NCI-H1930 (cell line): ENCODE measurements at places on chromosomes 4 and X.

- no peak for DNase-seq
Measured at GRCh38 chr4:54540931-54541330, 116.8 kb upstream of the KIT start.

- no peak for DNase-seq
Measured at GRCh38 chr4:145446184-145446583, 35.5 kb upstream of the SMAD1 start.

DNA sequence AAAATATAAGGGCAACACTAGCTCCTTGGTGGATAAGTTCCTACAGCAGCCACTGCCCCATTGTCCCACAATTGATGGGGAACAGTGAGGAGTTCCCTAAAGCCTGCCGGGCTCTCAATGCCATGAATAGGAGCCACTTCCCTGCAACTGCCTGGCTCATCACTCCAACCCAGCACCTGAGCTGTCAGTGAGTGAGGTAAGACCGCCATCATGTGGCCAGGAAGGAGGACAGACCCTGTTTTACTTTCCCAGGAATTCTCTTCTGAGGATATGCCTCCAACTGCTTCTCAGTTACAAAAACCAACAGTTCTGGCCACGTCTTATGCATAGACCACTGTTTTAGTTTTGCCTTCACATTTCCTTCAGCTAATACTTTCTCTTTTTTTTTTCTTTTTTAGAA, 45.5 kb downstream of the SRPX start:
- DNase-seq: peak; percentile 14

DNA sequence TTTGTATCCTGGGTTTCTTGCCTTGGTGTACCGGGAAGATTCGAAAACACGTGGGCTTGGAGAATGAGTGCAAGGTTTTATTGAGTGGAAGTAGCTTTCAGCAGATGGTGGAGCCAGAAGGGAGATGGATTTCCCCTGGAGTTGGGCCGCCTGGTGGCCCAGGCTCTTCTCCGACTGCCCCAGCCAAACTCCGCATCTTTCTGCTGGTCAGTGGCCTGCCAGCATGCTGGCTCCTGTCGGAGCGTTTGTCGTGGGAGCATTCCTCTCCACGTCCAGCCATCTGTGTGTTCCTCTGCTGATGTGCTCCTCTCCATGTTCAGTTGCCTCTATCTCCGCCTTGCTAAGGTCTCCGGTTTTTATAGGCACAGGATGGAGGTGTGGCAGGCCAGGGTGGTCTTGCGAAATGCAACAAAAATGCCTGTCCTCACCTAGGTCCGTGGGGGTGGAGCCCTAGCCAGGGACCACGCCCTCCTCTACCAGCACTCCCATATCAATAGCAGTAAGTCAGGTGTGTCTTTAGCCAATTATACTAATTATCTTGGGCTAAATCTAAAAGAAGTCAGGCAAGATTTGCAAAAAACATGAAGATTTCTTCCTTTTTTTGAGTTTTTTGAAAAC, 745.8 kb upstream of the AMOT start:
- no peak for DNase-seq

- DNase-seq: no peak
Measured at GRCh38 chr4:8547108-8547911, 32.9 kb upstream of the GPR78 start.

- no peak for DNase-seq
Measured at GRCh38 chrX:13258052-13258444, 61.8 kb downstream of the ATXN3L start.

- DNase-seq: no peak
Measured at GRCh38 chr4:64000241-64000640, 409.0 kb downstream of the TECRL start.

DNA sequence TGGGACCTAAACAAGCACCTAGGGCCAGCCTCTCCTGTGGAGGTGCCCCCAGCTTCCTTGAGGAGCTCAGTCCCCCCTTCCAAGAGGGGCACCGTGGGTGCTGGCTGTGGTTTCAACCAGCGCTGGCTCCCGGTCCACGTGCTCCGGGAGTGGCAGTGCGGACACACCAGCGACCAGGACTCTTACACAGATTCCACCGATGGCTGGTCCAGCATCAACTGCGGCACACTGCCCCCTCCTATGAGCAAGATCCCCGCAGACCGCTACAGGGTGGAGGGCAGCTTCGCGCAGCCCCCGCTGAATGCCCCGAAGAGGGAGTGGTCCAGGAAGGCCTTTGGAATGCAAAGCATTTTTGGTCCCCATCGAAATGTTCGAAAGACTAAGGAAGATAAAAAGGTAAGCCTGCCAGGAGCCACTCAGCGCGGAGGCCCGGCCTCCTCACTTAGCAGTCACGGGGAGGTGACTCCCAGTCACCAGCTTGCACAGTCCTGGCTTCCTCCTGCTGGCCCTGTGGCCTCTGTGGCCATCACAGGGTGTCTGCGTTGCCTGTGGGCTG, 24.9 kb downstream of the RGS12 start:
- no peak for DNase-seq
